ENCODE measurements at places on chromosomes 5 and 9.

GRCh38 chr5:108028412-108028811, 353.5 kb downstream of the FBXL17 start:
- DNase-seq, result no peak

- no peak for DNase-seq
Measured at GRCh38 chr9:132369421-132369820, 14.6 kb upstream of the SETX start.

GRCh38 chr5:151903243-151903653, 21.4 kb downstream of the GLRA1 start:
- DNase-seq, result no peak

- no peak for DNase-seq
Measured at GRCh38 chr5:35538198-35538931, 79.3 kb upstream of the SPEF2 start.

- DNase-seq, result no peak
Measured at GRCh38 chr5:60594715-60595477, 105.1 kb downstream of the DEPDC1B start.

- no peak for DNase-seq
Measured at GRCh38 chr9:136225748-136226679, 19.6 kb downstream of the QSOX2 start.

- DNase-seq, result no peak
Measured at GRCh38 chr5:69431424-69432303, 16.7 kb downstream of the MARVELD2 start.

GRCh38 chr5:147690595-147690994, 91.9 kb downstream of the JAKMIP2 start:
- DNase-seq, result no peak

- no peak for DNase-seq
Measured at GRCh38 chr9:75878488-75878860, 12.0 kb upstream of the PCSK5 start.

- no peak for DNase-seq
Measured at GRCh38 chr5:53962306-53962705, 348.1 kb downstream of the ARL15 start.

- no peak for DNase-seq
Measured at GRCh38 chr5:140381972-140382371, 19.7 kb upstream of the ANKHD1 start.

DNA sequence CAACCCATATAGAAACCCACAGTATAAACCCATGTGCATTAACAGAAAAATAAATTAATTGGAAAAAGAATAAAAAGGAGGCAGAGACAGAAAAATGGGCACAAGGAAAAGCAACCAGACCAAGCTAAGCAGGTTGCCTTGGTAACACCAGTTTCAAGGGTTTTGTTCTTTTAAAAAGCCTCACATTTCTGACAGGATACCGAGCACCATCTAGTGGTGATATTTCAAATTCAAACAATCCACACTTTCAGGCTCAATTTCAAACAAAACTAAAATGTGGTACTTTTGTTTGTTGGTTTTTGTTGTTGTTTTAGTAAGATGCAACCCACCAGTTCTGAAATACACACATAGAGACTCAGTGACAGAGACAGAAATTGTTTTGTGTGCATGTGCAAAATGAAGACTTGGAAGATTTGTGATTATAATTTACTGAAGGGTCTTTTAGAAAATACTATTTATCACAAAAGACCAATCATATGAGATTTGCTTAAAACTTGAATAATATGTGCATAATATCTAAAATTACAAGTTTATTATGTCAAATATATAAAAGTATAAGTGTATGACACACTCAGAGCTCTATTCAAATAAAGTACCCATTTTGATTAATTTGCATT, 318.2 kb downstream of the SLCO4C1 start:
- DNase-seq, result no peak

- DNase-seq, result no peak
Measured at GRCh38 chr5:149498724-149499336, 52.4 kb downstream of the CSNK1A1 start.

GRCh38 chr5:17054911-17055310, 118.8 kb upstream of the MYO10 start:
- DNase-seq, result no peak

DNA sequence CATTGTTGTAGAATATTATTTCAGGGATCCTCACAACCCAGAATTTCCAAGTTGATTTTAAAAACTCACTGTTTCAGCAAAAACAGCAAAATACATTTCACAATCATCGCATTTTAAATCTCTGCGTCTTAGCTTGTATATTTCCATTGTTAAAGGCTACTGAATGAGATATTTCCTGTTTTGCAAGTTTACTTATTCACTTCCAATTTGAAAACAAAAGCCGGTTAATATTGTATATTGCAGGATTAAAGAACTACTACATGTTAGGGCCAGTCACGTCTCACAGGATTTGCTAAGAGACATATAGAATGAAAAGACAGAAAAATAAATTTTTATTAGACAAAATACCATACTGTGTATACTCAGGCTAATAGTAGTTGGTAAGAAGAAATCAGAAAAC, 395.9 kb upstream of the CDH9 start:
- no peak for DNase-seq

- no peak for DNase-seq
Measured at GRCh38 chr5:6832994-6833393, 119.8 kb downstream of the TENT4A start.

GRCh38 chr9:30280229-30280900, 2104.1 kb upstream of the ACO1 start:
- DNase-seq, result no peak

DNA sequence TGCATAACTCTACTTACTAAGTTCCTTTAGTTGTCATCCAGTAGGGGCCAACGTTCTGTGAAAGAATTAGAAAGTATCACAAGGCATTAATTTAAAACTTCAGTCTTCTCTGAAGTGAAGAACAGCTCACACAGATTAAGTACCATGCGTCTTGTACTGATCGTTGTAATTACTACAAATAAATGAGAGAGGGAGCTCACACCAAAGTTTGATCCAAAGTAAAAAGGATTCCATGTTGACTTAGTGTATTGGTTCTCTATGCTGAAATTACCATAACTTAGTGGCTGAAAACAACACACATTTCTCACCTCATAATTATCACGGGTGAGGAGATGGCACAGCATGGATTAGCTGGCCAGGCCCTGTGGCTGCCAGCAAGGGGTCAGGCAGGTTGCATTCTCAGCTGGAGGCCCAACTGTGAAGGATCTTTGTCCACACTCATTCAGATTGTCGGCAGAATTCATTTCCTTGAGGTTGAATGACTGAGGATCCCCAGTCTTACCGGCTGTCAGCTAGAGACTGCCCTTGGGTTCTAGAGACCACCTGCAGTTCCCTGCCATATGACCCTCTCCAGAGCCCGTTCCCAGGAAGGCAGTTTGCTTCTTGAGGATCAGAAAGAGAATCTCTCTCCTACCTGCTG, 169.1 kb downstream of the YTHDC2 start:
- DNase-seq, result no peak

DNA sequence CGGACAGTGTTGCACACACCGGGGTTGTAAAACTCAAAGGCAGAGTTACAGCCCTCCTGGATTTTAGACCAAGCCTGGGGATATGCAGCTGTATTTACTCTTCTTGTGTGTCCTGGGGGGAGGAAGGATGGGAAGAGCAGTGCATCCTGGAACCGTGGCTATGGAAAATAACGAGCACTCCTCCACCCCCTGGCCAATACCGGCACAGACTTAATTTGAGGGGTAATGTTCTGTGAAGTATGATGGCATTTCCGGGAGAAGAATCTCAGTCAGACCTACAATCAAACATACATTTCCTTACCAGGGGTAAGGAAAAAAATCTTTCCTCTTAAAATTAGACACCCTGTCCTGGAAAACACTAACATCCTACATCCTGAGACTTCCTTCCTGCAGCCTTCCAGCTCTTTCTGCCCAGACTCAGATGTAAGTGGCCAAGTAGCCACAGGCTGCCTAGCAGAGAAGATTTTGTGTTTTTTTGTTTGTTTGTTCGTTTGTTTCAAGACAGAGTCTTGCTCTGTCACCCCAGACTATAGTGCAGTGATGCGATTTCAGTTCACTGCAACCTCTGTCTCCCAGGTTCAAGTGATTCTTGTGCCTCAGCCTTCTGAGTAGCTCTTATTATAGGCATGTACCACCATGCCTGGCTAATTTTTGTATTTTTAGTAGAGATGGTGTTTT, 11.0 kb upstream of the ERMP1 start:
- DNase-seq, result no peak

GRCh38 chr5:170261528-170262043, 28.8 kb downstream of the C5orf58 start:
- no peak for DNase-seq

DNA sequence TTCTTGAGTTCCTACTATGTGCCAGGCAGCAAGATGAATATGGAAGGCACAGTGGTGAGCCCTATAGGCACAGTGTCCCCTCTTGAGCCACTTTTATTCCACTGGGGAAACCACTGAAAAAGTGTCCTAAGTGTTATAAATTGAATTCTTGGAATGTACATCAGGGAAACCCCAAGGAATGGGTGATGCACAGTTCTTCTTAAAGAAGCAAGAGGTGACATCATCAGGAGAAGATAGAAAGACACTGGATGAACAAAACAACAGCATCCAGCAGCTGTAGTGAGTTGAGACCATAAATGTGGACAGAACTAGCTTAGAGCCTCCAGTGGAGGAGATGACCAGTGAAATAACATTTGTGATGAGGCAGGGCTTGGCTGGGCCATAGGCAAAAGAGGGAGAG, 199.2 kb upstream of the ANKRD55 start:
- DNase-seq, result no peak

GRCh38 chr9:20632705-20633104, 10.4 kb upstream of the MLLT3 start:
- no peak for DNase-seq

DNA sequence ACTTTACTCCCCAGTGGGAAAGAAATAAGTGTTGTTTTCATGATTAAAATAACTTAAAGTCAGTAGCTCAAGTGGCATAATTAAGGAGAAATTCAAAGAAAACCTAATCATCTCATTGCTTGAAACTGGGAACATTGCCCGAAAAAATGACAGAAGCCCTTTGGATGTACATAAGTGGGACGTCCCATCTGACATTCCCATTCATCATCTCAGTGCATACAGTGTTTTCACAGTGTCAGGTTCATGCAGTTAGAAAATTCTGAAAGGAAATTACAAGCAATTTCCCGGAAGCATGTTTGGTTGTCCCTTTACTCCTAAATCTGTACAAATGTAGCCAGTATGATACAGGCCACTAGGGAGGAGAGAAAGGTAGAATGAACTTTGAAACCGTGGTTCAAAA, 95.6 kb downstream of the ADAMTS16 start:
- no peak for DNase-seq

- no peak for DNase-seq
Measured at GRCh38 chr9:88749420-88749819, 214.4 kb downstream of the NXNL2 start.

GRCh38 chr5:1235379-1235778, 10.2 kb downstream of the SLC6A18 start:
- DNase-seq, result no peak

DNA sequence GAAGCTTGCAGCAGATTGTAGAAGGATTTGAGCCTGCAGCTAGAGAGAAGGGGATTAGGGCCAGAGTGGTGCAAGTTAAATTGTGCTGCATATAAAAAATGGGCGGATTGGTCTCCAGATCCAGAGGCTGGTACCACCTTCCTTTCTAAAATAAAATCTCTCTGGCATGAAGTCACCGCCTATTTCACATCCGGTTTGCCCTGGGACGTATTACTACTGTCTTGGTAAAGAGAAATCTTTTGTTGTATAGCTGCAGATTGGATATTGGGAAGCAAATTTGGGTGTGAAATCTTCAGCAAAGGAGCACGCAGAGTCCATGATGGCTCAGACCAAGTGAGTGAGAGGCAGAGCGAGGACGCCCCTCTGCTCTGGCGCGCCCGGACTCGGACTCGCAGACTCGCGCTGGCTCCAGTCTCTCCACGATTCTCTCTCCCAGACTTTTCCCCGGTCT, at the start of gene GABRA1:
Gene GABRA1, plus strand, starts transcription at position 180 of the 451 bp plus-strand sequence. CDS start 2,691 bp downstream, outside the sequence.
- DNase-seq, result no peak

- DNase-seq, result no peak
Measured at GRCh38 chr9:124137944-124138335, 119.8 kb upstream of the NEK6 start.

DNA sequence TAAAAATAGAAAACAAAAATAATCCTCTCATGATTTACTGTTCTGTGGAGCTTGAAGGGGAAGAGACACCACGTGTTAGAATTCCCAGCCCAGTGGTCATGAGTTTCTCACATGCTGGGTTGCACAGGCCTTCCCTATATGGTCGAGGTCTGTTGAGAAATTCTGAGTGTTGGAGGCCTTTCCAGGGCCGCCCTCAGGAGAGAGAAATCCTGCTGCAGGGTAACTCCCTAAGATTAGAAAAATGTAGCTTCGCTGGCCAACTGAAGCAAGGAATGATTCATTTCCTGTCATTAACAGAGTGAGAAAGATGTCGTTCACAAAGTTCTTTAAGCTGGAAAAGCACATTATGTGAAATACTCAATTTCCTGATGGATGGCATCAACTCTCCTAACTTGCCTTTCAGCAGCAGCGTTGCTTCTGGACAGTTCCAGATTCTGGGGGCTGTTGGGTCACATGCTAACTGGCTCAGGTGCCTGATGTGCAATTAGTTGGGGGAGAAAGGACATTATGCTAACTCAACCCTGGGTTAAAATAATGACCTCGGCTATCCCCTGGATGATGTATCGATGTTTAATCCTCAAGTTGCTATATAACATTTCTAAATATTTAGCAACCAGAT, 104.8 kb upstream of the CD180 start:
- DNase-seq, result peak; percentile 63

GRCh38 chr9:131279863-131280570, 3.7 kb upstream of the FAM78A start:
- DNase-seq, result no peak

DNA sequence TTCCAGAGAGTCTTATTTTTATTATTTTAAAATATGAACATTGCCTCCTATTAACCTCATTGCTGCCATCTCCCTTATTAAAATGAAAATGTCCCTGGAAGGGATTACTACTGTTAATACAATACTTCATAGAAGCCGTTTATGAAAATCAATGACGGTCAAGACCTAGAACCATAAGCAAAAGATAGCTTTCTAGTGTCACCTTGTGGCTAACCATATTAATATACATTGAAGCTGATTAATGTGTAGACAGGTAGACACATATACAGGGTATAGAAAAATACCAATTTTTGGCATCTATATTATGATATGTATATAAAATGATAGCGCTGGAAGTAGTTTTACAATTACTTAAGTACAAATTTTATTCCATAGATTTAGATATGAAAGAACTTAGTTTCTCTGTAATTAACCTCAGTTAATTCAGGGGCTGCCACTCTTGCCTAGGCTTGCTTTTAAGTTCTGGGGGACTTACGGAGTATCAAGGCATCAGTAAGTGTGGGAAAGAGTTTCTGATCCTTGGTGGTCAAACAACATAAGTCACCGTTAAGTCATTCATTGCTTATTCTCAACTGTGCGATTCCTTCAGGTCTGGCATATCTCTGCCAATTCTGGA, 2.5 kb upstream of the YTHDC2 start:
- no peak for DNase-seq

- DNase-seq, result no peak
Measured at GRCh38 chr9:124454296-124454695, 4.0 kb downstream of the ADGRD2 start.

Data from ovary (tissue), 10 donors.